ENCODE measurements at places on chromosomes 11 and 22. TPM values are rescaled to one million over a fixed set of nuclear protein-coding genes. Genes with fewer than 3 reads are reported as not detected.

GRCh38 chr11:35216962-35217678 lies 78.1 kb downstream of the CD44 start:
- DNase-seq = no peak
- H3K27ac ChIP-seq = peak overlapping the region; percentile 7
- H3K4me1 ChIP-seq = peaks cover 30% of the 10 kb centered on the region
- H3K36me3 ChIP-seq = no peaks in the 10 kb centered on the region

DNA sequence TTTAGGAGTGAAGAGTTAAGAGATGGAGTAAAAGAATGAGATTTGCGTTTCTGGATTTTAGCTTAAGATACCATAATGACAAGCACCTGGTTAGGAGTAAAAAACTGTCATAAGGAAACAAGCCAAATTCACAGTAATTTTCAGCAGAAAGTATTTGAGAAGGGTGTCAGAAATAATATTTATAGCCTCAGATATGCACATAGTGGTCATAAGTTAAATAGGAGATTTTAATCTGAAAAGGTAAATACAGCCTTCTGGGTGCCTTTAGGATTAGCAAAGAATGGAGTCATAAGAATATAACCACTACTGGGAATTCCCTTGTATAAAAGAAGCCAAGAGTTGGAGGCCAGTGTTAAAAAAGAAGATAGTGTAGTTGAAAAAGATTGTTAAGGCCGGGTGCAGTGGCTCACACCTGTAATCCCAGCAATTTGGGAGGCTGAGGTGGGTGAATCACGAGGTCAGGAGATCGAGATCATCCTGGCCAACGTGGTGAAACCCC lies 160.1 kb downstream of the SWAP70 start:
- no peak overlapping the region for H3K27ac ChIP-seq
- H3K4me3 ChIP-seq = no peak overlapping the region
- H3K36me3 ChIP-seq = no peaks in the 10 kb centered on the region
- H3K27me3 ChIP-seq = no peaks in the 10 kb centered on the region
- DNase-seq = no peak
- peaks cover 6% of the 10 kb centered on the region for H3K4me1 ChIP-seq

DNA sequence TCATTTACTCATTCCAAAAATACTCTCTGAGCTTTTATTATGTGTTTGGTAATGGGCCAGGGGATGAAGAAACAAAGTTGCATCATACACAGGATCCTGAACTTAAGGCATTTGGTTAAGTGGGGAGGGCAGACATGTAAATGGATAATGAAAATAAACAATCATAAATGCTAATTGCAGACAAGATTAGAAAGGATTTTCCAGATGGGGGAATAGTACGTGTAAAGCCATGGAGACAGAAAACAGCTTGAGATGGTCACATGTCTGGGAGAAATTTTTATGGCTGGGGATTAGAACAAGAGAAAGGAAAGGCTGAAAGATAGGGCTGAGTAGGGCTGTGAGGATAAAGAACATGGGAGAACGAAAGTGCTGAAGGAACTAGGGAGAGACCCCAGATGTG lies 534.3 kb upstream of the LARGE1 start:
- no peaks in the 10 kb centered on the region for H3K36me3 ChIP-seq
- H3K4me1 ChIP-seq = no peaks in the 10 kb centered on the region
- DNase-seq = no peak
- no peak overlapping the region for H3K27ac ChIP-seq
- no peak overlapping the region for H3K4me3 ChIP-seq

- H3K4me1 ChIP-seq = peaks cover 31% of the 10 kb centered on the region
- DNase-seq = no peak
- H3K27ac ChIP-seq = no peak overlapping the region
- H3K27me3 ChIP-seq = no peaks in the 10 kb centered on the region
- no peaks in the 10 kb centered on the region for H3K36me3 ChIP-seq
These were observed 20.2 kb upstream of the TXNRD2 start for GRCh38 chr22:19961868-19962245.

DNA sequence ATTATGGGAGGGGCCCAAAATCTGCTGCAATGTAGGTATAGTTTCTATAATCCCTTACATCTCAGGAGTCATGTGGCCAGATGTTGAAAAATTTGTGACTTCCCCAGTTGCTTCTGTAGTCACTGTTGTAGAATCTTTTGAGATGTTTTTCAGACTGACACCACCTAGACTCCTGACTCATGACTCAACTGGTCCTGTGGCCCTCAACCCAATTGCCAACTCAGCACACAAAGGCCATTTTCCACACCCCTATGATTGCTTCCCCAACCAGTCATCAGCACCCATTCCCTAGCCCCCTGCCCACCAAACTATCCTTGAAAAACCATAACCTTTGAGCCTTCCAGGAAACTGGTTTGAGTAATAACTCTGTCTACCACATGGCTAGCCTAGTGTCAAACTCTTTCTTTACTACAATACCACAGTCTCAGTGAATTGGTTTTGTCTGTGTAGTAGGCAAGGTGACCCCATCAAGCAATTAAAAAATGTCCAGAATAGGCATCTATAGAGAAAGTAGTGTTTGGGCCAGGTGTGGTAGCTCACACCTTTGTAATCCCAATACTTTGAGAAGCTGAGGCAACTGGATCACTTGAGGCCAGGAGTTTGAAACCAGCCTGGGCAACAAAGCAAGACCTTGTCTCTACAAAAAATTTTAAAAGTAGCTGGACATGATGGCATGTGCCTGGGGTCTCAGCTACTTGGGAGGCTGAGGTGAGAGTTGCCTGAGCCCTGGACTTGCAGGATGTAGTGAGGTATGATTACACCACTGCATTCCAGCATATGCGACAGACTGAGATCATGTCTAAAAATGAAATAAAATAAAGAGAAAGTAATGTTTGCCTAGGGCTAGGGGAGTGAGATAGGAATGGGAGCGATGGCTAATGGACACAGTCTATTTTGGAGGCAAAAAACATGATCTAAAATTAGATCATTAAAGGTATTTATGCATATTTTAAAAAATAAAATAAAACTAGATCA lies 24.1 kb upstream of the FEZ1 start:
- H3K36me3 ChIP-seq = no peaks in the 10 kb centered on the region
- DNase-seq = no peak
- H3K4me1 ChIP-seq = no peaks in the 10 kb centered on the region
- no peak overlapping the region for H3K4me3 ChIP-seq
- H3K27me3 ChIP-seq = peaks cover 7% of the 10 kb centered on the region

The SLC5A1 gene
- not detected for total RNA-seq

The CRYBB3 gene
- total RNA-seq = not detected

Data from adrenal gland (tissue), 19 donors.